ENCODE measurements at places on chromosomes 2 and 18.

DNA sequence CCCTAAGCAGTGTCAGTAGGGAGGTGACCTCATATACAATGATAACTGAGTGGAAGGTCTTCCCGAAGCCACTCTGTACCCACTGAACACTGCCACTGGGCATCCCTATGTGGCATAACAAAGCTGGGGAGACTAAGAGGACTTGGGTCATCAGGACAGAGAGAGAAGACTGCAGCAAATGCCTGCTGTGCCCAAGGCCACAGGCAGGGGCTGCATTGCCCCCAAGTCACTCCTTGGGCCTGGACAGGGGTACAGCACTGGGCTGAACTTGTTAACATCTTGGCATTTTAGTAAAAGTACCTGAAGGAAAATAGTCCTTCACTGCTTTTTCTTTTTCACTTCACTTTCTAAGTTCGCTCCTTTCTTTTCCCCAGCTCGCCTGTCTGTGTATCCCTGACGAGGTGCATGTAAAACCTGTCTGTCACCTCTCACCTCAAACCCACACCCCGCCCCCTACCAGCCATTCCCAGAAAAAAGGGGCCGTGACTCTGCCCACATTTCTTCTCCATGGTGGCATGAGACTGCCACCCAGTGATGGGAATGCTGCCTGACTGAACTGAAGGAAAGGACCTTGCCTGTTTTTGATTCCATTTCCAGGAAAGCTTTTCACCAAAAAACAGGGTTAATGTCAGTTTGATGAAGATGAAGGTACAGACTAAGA, 62.9 kb downstream of the MTHFD2 start:
- no peak for DNase-seq

DNA sequence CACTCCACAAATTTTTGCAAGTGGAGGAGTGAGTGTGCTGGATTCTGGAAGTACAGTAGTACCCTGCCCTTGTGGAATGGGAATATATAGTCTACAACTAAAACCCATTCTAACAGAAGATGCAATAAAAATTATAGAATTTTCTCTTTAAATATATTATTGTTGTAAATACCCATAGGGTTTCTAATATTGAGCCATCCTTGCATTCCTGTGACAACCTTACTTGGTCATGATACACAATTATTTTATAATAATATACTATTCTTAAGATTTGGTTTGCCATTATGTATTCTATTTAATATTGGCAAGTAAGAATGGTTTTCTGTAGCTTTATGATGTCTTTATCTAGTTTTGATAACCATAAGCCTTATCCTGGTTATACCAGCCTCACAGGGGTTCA, 52.2 kb downstream of the EML6 start:
- no peak for DNase-seq

- no peak for DNase-seq
Measured at GRCh38 chr18:39313992-39314391, 1748.4 kb upstream of the CELF4 start.

DNA sequence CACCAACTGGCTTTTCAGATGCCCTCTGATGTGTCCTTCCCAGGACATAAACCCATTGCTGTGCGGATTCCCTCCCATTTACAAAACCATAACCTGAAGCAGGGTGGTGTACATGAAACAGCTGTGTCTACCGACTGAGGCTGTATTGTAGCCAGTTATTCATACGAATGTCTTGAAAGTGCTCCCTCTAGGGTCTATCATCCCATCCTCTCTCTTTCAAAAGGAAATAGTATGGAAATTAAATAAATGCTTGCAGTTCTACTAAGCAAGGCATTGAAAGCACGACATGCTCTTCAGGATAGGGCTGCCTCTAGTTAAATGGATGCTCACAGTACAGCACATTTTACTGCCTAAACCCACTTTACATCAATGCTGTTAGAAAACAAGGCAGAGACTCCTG, 112.2 kb upstream of the PXDN start:
- no peak for DNase-seq

GRCh38 chr2:143229952-143230351, 100.7 kb downstream of the ARHGAP15 start:
- no peak for DNase-seq

DNA sequence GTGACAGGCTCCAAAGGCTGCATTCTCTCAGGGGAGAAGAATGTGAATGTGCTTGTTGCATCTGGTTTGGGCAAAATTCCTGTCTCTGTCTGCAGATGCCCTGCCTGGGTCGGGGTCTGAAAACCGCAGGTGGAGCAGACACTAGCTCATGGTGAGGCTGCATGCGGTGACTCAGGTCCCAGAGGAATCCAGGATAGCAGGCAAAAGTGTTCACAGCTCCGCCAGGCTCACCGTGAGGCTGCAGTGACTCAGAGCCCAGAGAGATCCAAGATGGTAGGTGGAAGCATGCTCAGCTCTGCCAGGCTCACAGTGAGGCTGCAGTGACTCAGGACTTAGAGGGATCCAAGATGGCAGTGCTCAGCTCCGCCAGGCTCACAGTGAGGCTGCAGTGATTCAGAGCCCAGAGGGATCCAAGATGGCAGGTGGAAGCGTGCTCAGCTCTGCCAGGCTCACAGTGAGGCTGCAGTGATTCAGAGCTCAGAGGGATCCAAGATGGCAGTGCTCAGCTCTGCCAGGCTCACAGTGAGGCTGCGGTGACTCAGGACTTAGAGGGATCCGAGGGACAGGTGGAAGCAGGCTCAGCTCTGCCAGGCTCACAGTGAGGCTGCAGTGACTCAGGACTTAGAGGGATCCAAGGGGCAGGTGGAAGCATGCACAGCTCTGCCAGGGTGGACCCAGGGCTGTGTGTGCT, 200.5 kb downstream of the ACKR3 start:
- no peak for DNase-seq

DNA sequence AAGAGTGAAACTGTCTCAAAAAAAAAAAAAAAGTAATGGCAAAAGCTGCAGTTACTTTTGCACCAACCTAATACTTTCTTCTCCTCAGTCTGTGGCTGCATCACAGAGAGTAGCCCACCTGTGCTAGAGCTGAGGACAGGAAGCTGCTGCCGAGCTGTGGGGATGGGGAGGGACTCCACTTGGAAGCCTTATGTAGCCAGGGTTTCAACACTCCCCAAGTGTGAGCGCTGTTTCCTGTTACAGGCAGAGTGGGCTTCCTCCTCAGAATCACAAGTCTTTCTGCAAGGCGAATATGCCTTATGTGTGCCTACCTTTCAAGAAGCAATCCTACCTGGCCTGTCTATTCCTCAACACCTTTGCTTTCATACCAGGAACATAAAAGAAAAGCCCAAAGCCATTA, 36.3 kb upstream of the CYP27C1 start:
- no peak for DNase-seq

DNA sequence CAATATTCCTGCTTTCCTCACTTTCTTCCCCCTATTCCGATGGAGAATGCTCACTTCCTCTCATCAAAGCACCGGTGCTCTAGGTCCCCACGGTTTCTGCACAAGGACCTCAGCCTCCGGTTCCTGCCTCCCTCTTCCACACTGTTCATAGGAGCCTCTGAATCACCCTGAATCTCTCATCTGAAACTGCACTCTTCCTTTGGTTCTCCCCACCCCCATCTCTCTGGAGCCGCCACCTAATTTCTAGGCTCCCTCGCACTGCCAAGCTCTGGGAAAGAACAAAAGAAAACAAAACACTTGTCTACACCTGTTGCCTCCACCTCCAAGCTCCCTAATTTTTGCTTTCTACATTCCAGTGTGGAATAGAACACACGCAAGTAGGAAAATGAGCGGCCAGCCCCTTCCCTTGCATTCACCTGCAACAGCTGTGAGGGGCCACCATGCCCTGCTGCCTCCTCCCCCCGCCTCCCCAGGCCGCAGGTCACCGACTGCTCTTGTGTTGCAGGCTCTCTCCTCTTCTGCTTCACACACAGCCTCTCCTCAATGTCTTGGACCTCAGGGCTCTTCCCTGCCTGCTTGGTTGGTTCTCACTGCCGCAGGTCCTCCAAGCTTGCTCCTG, 9.6 kb downstream of the FBXO15 start:
- DNase-seq: no peak

GRCh38 chr2:241777170-241777685, 606 bp downstream of the GAL3ST2 start:
- DNase-seq: no peak

DNA sequence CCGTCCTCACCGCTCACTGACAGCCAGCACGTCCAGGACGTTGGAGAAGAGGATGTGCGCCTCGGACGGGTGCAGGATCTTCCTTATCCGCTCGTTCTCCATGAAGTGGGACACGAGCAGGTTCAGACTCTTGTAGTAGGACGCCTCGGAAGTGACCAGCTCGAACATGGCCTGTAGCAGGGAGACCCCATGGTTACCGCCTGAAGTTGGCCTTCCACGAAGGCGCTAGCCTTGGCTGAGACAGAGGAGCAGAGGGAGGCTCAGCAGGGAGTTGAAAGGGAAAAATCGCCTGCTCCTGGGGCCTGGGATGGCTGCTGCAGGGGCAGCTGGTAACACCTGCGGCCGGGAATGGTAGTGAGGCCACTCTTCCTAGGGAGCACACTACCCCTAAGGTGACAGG, 24.7 kb downstream of the SNORC start:
- DNase-seq: no peak

DNA sequence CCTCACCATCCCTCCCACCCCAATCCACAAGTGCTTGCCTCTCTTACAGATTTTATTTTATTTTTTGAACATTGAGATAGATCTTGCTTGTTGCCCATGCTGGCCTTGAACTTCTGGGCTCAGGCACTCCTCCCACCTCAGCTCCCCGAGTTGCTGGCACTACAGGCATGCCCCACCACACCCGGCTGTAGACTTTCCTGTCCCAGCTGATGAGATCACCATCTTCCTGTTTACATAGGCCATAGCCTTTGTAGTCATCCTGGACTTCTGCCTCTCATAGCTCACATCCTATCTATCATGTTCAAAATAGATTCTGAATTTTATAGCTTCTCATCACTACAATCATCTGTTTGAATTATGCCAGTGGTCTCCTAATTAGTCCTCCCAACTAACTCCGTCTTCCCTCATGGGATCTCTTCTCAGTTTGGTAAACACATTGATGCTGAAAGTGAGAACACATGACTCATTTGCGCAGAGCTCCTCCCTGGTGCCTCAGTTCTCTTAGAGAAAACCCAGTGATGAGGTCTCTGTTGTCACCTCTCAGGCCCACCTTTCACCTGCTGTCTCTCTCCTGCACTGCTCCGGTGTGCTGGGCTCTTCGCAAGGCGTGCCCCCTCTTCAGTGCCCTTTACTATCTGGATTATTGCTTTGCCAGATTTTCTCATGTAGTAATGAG, 243.0 kb downstream of the ZNF407 start:
- no peak for DNase-seq

DNA sequence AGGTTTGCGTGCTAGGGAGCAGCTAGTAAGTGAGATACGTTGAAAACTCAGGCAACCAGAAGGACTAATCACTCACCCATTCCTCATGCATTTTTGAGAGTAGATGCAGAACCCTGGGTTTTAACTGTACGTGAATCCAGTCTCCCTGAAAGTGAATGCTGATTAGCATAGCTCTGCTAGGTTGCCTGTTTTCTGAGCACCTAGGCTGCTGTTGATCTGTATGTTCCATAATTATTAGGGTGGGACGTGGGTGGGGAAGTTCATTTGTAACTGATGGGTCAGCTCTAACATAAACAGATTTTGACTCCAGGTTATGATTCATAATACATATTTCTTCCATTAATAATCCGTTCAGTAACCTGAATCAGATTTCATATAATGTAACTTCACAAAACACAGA, 379.0 kb upstream of the FANCL start:
- DNase-seq: no peak

GRCh38 chr18:61196750-61197149, 136.5 kb upstream of the CDH20 start:
- DNase-seq: no peak

DNA sequence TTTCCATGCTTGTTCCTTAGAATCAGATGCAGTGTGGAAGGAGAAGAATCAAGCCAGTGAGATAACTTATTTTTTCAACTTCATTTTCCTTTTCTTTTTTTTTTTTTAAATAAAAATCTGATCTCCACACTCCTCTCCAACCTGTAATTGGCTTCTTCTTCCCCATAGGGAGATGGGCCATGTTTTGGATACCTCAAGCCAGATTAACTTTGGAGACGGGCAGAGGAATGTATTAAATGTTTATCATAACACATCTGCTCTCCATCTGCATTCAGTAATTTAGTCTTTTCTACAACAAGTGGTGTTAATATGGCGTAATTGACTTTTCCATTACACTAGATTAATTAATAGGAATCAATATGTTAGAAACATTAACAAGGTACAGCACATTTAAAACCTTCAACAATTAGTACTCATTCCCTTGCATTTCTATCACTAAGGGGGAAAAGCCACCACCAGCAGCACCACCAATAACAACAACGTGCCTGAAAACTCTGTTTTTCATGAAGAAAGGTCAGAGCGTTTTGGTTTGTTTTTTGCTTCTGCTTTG, 244.1 kb downstream of the MYCN start:
- no peak for DNase-seq

DNA sequence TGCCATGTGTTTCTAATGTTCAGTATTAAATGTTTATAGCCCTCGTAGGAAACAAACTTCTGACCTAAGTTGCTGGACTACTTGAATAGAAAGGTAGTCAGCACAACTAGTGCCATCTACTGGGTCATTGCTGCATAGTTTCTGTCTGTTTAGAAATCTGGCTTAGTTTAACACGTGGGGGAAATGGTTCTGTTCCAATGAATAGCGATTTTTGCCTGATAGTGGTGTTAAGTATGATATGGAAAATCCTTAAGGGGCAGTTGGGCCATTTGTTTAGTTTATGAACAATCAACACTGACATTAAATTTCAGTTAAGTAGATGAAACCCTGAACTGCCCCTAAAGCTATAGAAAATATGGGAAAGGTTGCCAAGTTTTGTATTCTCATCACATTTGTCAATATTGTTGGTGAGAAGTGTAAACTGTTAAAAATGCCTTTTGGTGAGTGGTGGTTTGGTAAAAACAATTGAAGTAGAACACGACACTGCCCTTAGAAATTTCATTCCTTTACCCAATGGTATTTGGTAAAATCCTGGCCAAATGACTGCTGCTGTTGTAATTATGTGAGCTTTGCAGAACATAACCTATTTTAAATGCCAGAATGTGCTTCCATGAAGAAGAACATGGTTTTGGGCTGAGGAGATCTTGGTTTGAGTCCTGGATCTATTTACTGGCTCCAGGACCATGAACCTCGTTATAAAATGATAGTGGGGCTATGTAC, 13.2 kb downstream of the NABP1 start:
- DNase-seq: no peak

DNA sequence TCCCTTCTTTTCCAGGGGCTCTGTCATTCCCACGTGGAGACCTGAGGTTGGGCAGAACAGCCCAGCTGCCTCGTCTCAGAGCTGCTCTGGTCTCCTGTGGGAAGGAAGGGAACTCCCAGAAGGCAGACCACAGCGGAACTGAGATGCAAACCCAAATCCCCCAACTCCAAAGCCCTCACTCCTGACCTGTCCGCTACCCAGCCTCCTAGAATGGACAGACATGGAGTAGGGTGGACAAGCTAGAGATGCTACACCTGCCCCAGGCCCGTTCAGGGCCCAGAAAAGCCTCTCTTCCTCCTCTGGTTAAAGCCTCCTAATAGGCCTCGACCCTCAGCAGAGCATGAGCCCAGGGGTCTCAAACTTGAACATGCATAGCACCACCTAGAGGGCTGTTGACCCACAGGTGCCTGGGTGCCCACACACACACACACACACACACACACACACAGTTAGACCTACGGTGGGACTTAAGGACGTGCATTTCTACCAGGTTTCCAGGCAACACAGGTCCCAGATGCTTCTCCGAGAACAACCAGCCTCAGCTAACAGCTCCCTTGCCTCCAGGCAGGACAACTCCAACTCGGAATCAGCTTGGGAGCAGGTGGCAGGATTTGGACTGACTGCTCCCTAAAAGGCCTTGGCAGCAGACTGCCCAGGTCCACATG, 93.5 kb downstream of the TNS1 start:
- no peak for DNase-seq

Measured in NK-92 treated with Interleukin-12 subunit alpha and Interleukin-12 subunit beta, amount 100 ng/mL, for 24 hours (cell line).